HFF-Myc (cell line): ENCODE measurements at places on chromosomes 16 and 17.

- DNase-seq, result no peak
Observed at GRCh38 chr16:72679856-72680255, 368.1 kb downstream of the ZFHX3 start.

GRCh38 chr17:6453279-6454024 is 9.2 kb downstream of the PIMREG start:
- no peak for DNase-seq

DNA sequence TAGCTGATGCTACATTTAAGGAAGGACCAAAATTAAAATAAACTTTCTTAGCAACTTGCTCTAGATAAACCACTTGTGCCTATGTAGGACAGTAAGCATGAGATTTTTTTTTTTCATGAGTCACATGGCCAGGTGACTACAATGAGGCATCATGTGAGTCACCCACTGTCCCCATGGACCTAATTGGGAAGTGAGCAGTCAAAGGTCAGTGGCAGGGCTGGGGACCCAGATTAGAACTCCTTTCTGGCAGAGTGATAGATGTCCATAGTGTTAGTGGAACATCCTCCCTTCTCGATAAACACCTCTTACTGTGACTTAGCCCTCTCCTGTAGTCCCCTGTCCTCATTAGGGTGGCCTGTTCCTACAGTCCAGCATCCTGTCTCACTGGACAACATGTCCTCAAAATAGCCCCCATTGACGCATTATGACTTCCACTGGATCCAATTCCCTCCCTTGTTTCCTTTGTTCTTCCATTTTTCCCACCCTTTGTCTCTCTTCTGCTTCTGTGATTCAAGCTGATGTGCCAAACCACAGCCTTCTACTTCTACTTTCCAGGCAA is 12.4 kb downstream of the ITGB3 start:
- no peak for DNase-seq

- DNase-seq, result no peak
Observed at GRCh38 chr17:82740906-82741759, 5.7 kb downstream of the FN3K start.
